Activated CD8-positive, alpha-beta memory T cell treated with anti-CD3 and anti-CD28 coated beads, Interleukin-2, amount 50 U/mL, for 4 hours (primary cell): ENCODE measurements at places on chromosomes 7 and 10.

GRCh38 chr7:35605760-35606159, 89.2 kb downstream of the HERPUD2 start:
- no peak for DNase-seq

DNA sequence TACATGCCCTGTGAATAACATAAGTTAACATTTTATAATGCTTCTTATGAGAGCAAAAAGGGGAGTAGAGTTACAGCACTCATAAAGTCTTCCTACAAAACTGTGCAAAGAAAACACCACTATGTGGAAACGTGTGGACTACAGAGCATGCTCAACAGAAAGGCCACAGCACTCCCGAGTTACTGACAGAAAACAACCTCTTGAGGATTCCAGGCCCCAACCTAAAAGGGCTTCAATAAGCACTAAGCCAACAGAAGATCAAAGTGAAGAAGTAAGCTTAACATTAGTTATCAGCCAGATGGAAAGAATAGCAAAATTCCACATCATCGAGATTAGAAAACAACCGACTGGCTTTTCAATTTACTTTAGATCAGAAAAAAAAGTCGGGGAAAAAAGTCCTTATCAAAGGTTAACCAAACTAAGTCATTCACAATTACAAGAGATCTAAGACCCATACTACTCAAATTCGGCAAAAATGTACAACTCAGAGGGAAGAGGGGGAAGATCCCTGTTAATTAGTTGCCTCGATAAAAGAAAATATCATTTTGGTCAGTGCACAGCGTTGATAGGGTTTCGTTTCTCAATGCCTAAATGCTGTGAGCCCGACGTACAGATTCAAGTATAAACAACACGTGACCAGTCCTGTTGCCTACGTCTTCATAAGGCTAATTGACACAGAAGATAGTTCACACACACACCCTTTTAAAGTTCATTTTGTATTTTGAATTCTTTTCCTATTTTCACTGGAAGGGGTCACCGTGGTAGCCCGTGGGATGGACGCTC, 1.4 kb downstream of the KBTBD2 start:
- DNase-seq = no peak

GRCh38 chr7:128785738-128786137, 6.0 kb upstream of the CCDC136 start:
- DNase-seq = no peak

GRCh38 chr7:32522746-32523530, 27.6 kb downstream of the AVL9 start:
- DNase-seq = no peak

GRCh38 chr7:150340024-150340749, 1.2 kb downstream of the RARRES2 start:
- DNase-seq = no peak

DNA sequence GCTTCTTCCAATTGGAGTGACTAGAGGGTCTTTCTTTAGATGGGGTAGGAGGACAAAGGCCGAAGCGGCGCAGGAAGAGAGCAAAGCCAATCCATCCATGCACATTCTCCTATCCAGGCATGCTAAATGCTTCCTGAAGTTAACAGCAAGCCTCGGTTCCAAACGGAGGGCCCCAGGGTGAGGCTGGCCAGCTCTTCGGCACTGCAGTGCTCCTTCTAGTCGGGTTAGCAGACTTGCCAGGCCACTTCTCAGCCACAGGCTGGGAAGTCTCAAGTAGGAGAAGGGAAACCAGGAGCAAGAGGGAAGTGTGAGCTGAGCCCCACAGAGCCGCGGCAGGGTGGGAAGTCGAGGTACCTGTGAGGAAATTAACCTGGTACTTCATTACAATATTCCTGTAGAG, 253.8 kb upstream of the INHBA start:
- no peak for DNase-seq

DNA sequence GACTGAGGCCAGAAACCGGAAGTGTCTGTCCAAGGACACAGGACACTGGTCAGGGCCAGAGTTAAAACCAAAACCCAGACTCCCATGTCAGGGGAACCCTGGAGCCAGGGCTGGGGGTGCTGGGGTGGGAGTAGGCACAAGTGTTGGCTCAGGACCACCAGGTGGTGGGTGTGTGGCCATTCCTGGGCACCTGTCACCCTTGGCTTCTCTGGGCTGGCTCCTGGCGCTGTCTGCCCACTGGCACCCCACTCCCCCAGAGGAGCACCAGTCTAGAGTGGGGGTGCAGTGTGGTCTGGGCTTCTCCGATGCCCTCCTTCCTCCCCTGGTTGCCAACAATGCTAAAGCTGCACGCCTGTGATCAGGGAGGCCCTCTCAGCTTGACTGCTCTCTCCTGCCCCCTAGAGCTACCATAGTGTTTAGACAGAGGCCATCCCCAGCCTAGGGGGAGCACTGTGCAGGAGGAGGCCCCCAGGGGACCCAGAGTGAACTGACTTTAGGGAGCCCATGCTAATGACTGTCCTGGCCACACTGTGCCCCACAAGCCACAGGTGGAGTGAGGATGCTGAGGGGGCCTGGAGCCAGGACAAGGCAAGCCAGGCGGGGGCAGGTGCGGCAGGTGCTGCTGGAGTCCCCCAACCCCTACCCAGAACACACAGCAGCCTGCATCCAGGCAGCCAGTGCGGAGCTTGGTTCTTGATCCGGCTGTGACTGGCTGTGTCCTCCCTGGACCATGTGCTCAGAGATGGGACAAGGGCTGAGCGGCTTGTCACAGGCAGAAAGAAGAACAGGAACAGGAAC, 11.0 kb downstream of the RASGEF1A start:
- DNase-seq = peak; percentile 49

DNA sequence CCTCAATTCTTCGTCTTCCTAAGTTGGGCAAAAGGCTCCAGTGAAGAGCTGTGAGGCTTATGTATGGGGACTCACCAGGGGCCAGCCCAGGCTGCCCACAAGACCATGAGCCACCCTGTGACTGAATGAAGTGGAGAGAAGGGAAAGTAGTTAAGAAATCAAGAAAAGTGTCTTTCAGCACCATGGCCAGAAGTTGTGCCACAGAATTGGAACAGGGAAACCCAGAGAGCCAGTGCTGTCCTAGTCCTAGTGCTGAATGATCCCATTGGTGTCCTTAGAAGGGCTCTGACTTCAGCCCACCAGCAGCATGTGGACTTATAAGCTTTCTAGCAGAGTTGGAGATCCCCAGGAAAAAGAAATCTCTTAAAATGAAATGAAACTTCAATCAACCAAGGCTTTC, 37.0 kb upstream of the CCSER2 start:
- no peak for DNase-seq

DNA sequence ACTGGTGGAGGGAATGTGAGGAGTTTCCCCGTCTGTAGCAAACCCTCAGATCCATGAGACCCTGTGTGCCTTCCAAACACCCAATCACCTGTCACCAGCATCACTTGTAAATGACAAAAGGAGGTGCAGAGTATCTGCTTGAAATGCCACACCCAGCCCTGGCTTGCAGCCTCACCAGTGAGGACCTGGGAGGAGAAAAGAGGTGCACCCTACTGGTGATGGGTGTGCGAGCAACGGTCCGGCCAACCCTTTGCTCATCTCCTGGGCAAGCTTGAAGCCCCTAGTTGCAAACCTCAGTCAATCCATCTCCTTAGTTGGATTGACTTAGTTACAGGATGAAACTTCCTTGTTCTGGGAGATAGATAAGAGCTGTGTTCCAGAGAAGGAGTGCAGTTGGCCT, 62.4 kb upstream of the WAPL start:
- no peak for DNase-seq

DNA sequence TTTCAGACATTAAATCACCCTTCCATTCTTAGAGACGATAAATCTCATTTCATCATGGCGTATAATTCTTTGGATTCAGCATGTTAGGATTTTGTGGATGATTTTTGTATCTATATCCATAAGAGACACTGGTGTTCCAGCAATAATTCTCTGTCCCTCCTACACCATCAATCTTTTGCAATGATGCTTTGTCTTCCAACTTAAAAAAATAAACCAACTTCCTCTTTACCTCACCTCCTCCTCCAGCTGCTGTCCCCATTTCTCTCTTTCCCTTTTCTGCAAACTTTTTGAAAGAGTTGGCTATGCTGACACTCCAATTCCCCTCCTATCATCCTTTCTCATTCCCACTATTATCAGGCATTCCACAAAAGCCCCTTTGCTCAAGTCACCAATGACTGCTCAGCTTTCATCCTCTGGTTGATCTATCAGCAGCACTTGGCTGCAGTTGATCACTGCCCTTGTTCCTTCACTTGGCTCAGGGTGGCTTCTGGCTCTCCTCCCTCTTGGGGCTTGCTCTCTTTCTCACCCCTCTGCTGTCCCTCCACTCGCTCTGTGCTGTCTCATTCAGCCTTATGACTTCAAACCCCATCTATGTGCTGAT, 130.0 kb downstream of the ARHGAP22 start:
- no peak for DNase-seq

- DNase-seq = no peak
These were observed 5.8 kb upstream of the SLC13A4 start for GRCh38 chr7:135733603-135734342.

GRCh38 chr10:90965720-90966119, 44.8 kb upstream of the ANKRD1 start:
- no peak for DNase-seq

GRCh38 chr7:20596653-20597052, 18.8 kb upstream of the ABCB5 start:
- no peak for DNase-seq
